ENCODE measurements at places on chromosomes 6 and 20. TPM values are rescaled to one million over a fixed set of nuclear protein-coding genes. Genes with fewer than 3 reads are reported as not detected.

DNA sequence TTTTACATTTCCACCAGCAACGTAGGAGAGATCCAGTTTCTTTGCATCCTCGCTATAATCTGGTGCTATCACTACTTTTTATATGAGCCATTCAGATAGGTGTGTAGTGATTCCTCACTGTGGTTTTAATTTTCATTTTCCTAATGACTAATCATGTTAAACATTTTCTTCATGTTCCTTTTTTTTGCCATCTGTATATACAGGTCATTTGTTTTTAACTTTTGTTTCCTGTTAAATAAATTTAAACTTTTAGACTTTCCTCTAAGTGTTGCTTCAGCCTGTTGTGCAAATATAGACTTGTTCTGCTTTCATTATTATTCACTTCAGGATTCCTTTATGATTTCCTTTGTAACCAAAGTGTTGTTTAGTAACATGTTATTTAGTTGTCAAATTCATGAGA is 697.4 kb downstream of the PTPRT start:
- H3K4me3 ChIP-seq: no peak overlapping the region
- no peak overlapping the region for H3K27ac ChIP-seq
- no peaks in the 10 kb centered on the region for H3K36me3 ChIP-seq
- DNase-seq: no peak

DNA sequence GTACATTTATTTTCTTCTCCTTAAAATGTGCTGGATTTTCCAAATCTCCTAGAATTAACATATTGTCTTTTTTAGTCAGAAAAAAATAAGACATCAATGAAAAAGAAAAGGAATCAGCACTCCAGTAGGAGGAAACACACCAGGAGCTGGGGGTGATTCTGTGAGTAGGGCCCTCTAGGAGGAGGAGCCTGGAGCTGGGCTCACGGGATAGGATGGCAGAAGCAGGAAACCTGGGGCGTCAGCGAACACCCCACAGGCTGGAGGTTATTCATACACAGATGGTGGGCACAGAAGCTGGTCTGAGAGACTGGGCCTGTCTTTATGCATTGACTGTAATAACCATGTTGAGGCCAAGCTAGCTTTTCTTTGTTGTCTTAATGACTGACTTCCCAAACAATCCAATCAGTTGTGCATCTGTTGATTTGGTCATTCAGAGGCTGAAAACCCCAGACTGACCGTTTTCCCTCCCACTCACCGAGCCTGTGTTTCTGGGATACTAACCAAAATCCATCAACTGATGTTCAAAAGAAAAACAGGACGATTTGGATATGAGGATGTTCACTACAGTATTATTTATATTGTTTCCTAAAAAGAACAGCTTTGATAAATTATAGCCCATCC is 53.1 kb downstream of the CPNE5 start:
- H3K27me3 ChIP-seq: no peaks in the 10 kb centered on the region
- no peak overlapping the region for H3K27ac ChIP-seq
- peaks cover 26% of the 10 kb centered on the region for H3K4me1 ChIP-seq
- DNase-seq: no peak
- no peak overlapping the region for H3K4me3 ChIP-seq

DNA sequence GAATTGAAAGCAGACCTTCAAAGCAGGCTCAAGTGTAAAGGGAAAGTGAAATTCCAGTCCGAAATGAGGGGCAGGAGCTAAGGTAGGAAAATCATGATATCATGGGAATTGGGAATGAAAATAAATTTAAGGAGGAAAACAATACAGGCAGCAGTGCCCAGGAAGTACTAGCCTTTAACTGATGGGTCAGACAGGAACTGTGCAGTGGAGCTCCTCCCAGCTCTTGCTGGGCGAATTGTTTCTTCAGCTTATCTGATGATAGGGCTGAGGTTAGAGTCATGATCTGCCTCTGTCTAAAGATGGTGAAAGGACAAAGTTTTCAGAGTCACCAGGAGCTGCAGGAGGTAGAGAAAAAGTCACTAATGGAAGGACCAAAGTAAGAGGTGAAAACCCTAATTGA is 457.9 kb upstream of the PTCHD4 start:
- H3K4me1 ChIP-seq: peaks cover 30% of the 10 kb centered on the region
- no peak overlapping the region for H3K4me3 ChIP-seq
- H3K27ac ChIP-seq: no peak overlapping the region
- DNase-seq: no peak
- H3K36me3 ChIP-seq: peaks cover 5% of the 10 kb centered on the region
- no peaks in the 10 kb centered on the region for H3K27me3 ChIP-seq

DNA sequence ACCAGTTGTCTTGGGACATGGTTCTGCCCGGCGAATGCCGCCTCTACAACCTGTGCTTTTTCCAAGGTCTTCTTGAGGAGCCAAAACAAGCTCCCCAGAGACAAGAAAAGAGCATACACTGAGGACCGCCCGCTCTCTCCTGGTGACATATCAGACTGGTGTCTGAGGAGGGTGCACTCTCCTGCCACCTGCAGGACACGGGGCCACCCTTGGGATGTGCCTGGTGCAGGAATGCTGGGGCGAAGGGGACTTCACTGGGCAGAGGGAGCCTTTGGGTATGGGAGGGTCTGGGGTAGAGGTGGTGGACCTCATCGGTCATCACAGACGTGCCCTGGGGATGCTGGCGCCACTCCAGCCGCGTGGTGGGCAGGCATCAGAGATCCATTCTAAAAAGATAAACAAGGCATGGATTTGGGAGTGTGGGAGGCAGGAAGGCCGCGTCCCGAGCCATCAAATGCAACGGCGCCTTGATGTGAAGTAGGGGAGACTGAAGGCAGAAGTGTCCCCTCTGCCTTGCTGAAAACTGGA is 163.3 kb downstream of the CD83 start:
- H3K36me3 ChIP-seq: peaks cover 8% of the 10 kb centered on the region
- peaks cover 50% of the 10 kb centered on the region for H3K4me1 ChIP-seq
- peak; percentile 55 for DNase-seq
- no peak overlapping the region for H3K27ac ChIP-seq
- peaks cover 15% of the 10 kb centered on the region for H3K27me3 ChIP-seq

DNA sequence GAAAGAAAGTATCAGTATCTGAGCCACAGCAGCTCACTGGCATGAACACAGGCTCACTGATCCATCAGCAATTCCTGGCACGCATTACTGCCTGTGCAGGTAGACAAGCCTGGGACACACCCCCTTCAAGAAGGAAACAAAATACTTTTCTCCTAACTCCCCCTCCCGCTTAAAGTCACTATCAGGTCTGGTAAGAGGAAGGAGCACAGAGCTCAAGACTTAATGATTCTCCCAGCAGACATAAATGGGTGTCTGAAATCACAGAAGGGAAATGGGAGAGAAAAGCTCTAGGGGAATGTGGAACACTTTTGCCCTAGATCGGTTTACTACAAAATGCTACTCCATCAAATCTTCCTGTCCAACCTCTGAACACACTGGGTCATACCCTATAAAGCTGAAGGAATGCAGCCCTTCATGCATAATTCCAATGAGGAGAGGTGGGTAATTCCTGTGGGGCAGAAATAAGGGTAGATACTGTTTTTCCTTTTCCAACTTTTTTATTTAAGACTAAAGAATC is at the start of gene ADGRF1:
Gene ADGRF1 (minus strand): TSS at position 58 of the 517 bp plus-strand sequence. CDS start 13,271 bp downstream, outside the sequence.
- H3K27ac ChIP-seq: no peak within 1 kb of the TSS
- peaks cover 25% of the 10 kb centered on the region for H3K4me1 ChIP-seq
- no peak for DNase-seq
- no peaks in the 10 kb centered on the region for H3K27me3 ChIP-seq
- H3K4me3 ChIP-seq: no peak within 1 kb of the TSS
- no peaks in the 10 kb centered on the region for H3K36me3 ChIP-seq

DNA sequence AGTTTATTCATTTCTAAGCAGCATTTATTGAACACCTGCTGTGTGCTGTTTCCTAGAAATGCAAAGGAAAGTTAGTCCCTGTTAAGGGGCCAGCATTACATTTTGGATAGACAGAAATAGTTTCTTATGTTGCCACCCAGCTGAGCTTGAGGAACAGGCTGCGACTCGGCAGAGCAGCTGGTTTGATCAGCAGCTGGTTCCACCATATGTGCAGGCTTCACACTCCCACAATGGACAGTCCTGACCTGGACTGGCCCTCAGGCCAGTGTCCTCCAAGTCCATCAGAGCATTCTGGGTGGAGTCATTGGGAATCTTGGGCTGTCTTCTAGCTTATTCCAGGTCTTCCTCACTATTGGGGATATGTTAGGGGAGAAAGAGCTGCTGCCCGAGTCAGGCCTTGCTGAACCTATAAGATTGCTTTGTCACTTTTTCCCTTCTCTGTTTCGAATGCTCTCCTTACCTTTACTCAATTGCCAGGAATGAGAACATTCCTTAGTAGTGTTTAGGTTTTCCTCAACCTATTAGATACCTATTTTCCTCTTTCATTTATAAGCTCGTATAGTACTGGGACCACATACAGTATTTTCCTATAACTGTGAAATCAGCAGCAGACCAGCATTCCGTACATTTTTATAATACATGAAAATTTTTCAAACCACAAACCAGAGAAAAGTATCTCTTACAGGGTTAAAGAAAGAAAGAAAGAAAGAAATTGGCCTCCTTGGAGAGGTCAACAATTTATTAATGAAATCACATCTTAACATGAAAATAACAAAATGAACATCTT is 203.0 kb downstream of the FARS2 start:
- H3K36me3 ChIP-seq: 0 out of 2 replicates have a peak, but pooled peaks cover 3% of the 10 kb centered on the region
- peaks cover 48% of the 10 kb centered on the region for H3K4me1 ChIP-seq
- no peak overlapping the region for H3K27ac ChIP-seq
- no peaks in the 10 kb centered on the region for H3K27me3 ChIP-seq
- DNase-seq: no peak

DNA sequence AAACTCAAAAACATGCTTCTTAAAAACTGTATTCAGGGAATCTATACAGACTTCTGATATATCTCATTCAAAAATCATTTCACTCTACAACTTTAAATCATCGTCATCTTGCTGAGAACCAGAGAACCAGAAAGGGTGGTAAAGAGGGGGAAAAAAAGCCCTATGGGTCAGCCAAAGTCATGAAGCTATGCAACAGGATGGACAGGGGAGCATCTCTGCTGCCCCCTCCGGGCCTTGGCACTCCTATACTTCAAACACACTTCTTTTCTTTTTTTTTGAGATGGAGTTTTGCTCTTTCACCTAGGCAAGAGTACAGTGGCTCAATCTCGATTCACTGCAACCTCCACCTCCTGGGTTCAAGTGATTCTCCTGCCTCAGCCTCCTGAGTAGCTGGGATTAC is 73.5 kb upstream of the NFATC2 start:
- H3K4me1 ChIP-seq: 0 out of 2 replicates have a peak, but pooled peaks cover 2% of the 10 kb centered on the region
- H3K4me3 ChIP-seq: no peak overlapping the region
- H3K36me3 ChIP-seq: no peaks in the 10 kb centered on the region
- H3K27me3 ChIP-seq: no peaks in the 10 kb centered on the region

- H3K4me1 ChIP-seq: peaks cover 5% of the 10 kb centered on the region
- H3K27ac ChIP-seq: no peak overlapping the region
- H3K36me3 ChIP-seq: no peaks in the 10 kb centered on the region
- DNase-seq: no peak
- peaks cover 5% of the 10 kb centered on the region for H3K27me3 ChIP-seq
- no peak overlapping the region for H3K4me3 ChIP-seq
These were observed 964.6 kb upstream of the SLC35B3 start for GRCh38 chr6:9399916-9400315.

TMEM217 gene
- 0.61 TPM for total RNA-seq

EMILIN3 gene
- total RNA-seq: 5.8 TPM

- H3K4me3 ChIP-seq: no peak overlapping the region
- H3K4me1 ChIP-seq: peaks cover 3% of the 10 kb centered on the region
- H3K27ac ChIP-seq: no peak overlapping the region
- peak; percentile 61 for DNase-seq
- peaks cover 37% of the 10 kb centered on the region for H3K27me3 ChIP-seq
- H3K36me3 ChIP-seq: no peaks in the 10 kb centered on the region
These were observed 14.0 kb upstream of the SCGN start for GRCh38 chr6:25637960-25638434.

GRCh38 chr6:139028658-139029469 is at the start of gene ABRACL:
ABRACL (plus strand) TSS chr6:139028745; CDS start chr6:139034161, 5,416 bp downstream.
- no peaks in the 10 kb centered on the region for H3K27me3 ChIP-seq
- peaks cover 32% of the 10 kb centered on the region for H3K4me1 ChIP-seq
- DNase-seq: peak; percentile 78
- peak within 1 kb of the TSS; percentile 85 for H3K4me3 ChIP-seq
- peaks cover 3% of the 10 kb centered on the region for H3K36me3 ChIP-seq
- H3K27ac ChIP-seq: peak within 1 kb of the TSS; percentile 94

- DNase-seq: no peak
- H3K4me1 ChIP-seq: no peaks in the 10 kb centered on the region
- no peak overlapping the region for H3K27ac ChIP-seq
- H3K36me3 ChIP-seq: no peaks in the 10 kb centered on the region
- H3K27me3 ChIP-seq: no peaks in the 10 kb centered on the region
These were observed 554.1 kb downstream of the PRKN start for GRCh38 chr6:162173466-162173865.

SLC26A8 gene
- 0.80 TPM for total RNA-seq

MEP1A gene
- 0.09 TPM for total RNA-seq

GRCh38 chr6:32792901-32793435 is 23.8 kb downstream of the HLA-DOB start:
- H3K27me3 ChIP-seq: peaks cover 23% of the 10 kb centered on the region
- no peak overlapping the region for H3K27ac ChIP-seq
- H3K36me3 ChIP-seq: no peaks in the 10 kb centered on the region

- no peak overlapping the region for H3K4me3 ChIP-seq
- peaks cover 45% of the 10 kb centered on the region for H3K27me3 ChIP-seq
- DNase-seq: no peak
- H3K36me3 ChIP-seq: peaks cover 10% of the 10 kb centered on the region
These were observed 58.9 kb upstream of the CDH4 start for GRCh38 chr20:61193164-61193563.

- no peak for DNase-seq
- no peak overlapping the region for H3K4me3 ChIP-seq
- no peaks in the 10 kb centered on the region for H3K27me3 ChIP-seq
- no peak overlapping the region for H3K27ac ChIP-seq
These were observed 37.6 kb downstream of the TTLL9 start for GRCh38 chr20:31908016-31908415.

ID4 gene
- total RNA-seq: 4.5 TPM

DNA sequence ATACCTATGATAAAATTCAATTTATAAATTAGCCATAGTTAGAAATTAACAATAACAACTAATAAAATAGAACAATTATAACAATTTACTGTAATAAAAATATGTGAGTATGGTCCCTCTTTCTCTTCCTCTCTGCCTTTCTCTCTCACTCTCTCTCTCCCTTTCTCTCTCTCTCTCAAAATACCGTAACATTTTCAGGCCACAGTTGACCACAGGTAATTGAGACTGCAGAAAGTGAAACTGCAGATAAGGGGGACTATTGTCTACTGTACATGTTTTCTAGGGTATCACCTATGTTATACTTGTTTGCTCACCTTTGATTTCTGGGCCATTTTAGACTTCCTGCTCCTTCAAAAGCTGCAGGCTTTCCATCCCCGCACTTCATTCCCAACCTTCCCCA is 46.8 kb downstream of the LY86 start:
- no peak for DNase-seq
- peaks cover 35% of the 10 kb centered on the region for H3K4me1 ChIP-seq
- H3K36me3 ChIP-seq: no peaks in the 10 kb centered on the region
- no peak overlapping the region for H3K4me3 ChIP-seq
- H3K27ac ChIP-seq: no peak overlapping the region

Data from WTC11 (cell line).